Purkinje cell (primary cell): ENCODE measurements at places on chromosomes 7 and 10. TPM values are rescaled to one million over a fixed set of nuclear protein-coding genes. Genes with fewer than 3 reads are reported as not detected.

STEAP1B gene
- 0.64 and 6.0 TPM in 2 replicates for polyA plus RNA-seq

TMEM273 gene
- not detected in 2 replicates for polyA plus RNA-seq

CEP55 gene
- polyA plus RNA-seq, result not detected in 2 replicates

CDH23 gene
- polyA plus RNA-seq, result 5.0 and 7.6 TPM in 2 replicates

HECW1 gene
- polyA plus RNA-seq, result 9.0 and 12.2 TPM in 2 replicates

PRSS37 gene
- polyA plus RNA-seq, result 0.39 and 1.6 TPM in 2 replicates

IFIT1B gene
- polyA plus RNA-seq, result not detected in 2 replicates

WIPF3 gene
- 1.0 and 2.4 TPM in 2 replicates for polyA plus RNA-seq

TMEM270 gene
- polyA plus RNA-seq, result not detected in 2 replicates

WNT16 gene
- 40.3 and 65.1 TPM in 2 replicates for polyA plus RNA-seq

SYT15B gene
- polyA plus RNA-seq, result 0.92 TPM in 1 of 2 replicates, not detected in the other
